ENCODE measurements at places on chromosomes 12 and 14.

GRCh38 chr12:50110127-50110761 is 1.8 kb upstream of the COX14 start:
- no peak for DNase-seq

DNA sequence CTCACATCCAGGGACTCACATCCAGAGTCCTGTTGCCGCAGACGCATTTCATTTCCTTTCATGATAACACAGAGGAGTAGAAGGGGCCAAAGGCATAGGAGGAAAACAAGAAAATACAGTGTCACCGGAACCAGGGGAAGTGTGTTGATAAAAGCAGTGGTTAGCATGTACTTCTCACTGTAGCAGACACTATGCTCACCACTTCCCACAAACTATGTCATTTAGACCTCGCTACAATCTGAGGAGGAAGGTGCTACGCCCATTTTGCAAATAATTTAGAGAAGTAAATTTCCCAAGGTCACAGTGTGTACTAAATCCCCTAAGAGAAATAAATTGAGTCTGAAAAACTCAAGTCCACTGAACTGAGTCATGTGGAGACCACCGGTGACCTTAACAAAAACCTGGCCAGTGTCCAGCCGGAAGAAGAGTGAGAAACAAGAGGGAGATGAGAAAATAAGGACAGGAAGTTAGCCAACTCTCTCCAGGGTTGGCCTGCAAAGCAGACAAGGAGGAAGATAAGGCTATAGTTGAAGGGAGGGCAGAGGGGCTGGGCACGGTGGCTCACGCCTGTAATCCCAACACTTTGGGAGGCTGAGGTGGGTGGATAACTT is 25.8 kb upstream of the TMCC3 start:
- peak; percentile 28 for DNase-seq

DNA sequence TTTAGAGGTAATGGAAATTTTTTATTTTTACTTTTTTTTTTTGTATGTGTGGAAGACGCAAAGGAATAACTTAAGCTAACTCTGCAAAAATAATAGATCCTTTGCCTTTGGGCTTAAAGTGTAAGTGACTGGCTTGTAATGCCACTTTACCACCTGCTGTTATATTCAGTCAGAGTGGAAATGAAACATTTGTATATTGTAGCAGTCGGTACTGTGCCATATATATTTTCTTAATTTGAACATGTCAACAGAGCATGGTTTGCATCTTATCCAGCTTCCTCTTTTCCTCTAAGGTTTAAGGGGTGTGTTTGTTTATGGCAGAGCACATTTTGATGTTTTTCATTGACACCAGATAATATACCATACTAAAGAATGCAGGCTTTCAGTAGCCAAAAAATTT is 176.6 kb downstream of the TRHDE start:
- DNase-seq = no peak

DNA sequence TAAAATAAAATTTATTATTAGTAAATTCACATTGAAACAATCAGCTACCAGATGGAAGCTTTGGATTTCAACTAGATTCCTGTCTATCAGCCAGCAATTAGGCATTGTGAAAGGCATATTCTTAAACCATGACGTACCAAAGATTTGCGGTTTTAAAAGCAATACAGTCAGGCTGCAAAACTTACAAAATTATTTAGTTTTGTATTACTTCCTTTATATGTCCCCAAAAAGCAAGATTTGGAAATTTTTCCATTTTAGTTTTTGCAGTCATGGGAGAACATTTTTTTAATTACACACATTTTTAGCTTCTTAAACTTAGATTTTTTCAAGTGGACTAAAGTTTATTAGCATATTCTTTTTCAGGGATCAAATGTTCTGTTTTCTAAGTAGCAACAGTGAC is 225.0 kb upstream of the KITLG start:
- DNase-seq = no peak

DNA sequence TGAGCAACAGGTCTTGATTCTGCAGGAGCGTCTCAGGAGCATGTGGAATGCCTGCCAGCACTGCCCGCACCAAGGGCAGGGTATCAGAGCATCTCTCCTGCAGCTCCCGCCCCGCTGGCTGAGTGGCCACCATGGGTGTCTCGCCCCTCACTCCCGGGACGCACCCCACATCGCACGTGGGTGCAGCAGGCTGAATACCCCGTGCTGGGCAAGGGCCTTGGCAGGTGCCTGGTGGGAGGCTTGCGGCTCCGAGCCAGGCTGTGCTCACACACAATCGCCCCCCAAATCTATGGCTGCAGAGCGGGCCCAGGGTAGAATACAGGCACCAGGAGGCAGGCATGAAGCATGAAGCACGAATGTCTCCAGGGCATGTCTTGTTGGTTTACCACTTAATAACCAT is 103.9 kb upstream of the TMEM132D start:
- no peak for DNase-seq

DNA sequence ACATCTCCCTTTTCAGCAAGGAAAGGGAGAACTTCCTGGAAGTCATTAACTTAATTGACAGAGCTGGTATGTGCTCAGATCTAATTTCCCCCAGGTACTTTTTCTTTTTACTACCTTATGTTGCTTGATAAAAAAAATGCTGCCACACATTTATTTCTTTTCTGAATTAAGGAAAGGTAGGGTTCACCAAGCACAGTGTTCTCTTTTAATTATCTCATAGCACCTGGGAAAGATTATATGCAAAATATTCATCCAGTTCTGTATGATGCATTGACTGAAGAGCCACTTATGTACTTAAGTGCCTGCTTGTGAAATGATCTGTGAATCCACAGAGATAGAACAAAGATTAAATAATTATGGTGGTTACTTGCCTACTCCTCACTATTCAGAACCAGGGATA is 25.1 kb downstream of the KCNC2 start:
- DNase-seq = no peak

GRCh38 chr12:105453316-105453715 is 122.8 kb downstream of the C12orf75 start:
- no peak for DNase-seq

- DNase-seq = no peak
These were observed 1.8 kb upstream of the OR4K2 start for GRCh38 chr14:19873178-19873577.

- peak; percentile 21 for DNase-seq
These were observed 57.6 kb upstream of the BEGAIN start for GRCh38 chr14:100644784-100645183.

- DNase-seq = peak; percentile 45
These were observed 17.5 kb downstream of the NIN start for GRCh38 chr14:50813544-50813863.

DNA sequence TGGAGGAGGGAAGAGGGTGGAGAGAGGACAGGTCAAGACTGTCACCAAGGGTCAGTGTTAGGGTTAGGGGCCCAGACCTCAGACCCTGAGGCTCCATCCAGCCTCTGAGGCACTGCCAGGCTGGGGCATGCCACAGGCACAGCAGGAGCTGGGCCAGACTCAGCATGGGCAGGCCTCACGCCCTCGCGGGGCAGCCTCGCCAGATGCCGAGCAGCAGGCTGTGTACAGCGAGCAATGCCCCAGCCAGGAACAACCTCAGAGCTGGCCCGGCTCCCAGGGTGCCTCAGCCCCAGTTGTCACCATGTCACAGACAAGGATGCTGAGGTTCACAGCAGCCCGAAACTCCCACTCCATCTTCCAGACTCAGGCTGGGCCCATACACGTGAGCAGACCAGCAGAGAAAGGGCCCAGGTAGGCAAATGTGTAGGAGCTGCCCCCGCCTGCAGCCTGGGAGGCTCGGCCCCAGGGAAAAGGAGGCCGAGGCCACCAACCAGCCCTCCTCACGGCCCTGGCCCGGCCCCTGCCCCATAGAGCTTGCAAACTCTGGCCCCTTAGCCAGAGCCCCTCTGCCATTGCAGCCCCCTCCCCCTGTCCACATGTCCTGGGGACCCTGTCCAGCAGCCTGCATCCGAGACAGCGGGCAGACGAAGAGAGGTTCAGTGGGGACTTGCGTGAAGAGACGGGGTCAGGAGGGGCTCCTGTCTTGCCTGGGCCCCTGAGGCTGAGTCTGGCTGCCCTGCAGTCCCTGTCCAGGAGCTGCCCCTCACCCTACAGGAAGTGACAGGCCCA is 7.5 kb downstream of the C14orf180 start:
- no peak for DNase-seq

- peak; percentile 16 for DNase-seq
These were observed 25.0 kb downstream of the IFT81 start for GRCh38 chr12:110149086-110149660.

DNA sequence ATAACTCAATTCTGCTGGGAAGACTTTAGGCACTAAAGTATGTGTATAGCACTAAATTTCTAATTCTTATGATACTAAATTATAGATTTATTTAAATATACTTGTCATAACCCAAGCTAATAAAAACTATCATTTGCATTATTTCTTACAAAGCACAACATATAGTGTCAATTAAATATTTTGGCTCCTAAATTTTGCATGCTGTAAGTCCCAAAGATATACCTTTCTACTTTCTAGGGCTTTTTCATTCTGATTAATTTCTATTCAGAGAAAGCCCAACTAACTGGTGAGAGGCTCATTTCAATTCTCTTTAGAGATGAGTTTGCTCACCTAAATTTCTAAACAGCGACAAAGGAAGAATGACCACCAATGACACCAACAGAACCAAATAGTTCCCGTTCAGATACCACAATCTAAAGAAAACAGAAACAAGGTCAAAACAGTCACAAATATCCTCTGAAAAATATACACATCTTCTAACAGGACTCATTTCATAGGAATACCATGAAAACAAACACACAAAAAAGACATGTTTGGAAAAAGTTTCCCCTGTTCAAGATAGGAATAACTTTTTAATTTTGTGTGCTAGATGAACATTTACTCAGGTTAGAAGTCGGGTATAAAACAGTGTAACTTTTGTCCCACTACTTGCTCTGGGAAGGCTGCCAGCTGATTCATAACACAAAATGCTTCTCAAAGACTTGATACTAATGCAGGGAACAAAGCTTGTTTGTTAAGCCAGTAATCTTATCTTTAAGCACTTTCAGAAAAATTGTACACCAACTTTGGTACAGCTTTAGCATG is 7.6 kb downstream of the SLC38A2 start:
- DNase-seq = no peak

DNA sequence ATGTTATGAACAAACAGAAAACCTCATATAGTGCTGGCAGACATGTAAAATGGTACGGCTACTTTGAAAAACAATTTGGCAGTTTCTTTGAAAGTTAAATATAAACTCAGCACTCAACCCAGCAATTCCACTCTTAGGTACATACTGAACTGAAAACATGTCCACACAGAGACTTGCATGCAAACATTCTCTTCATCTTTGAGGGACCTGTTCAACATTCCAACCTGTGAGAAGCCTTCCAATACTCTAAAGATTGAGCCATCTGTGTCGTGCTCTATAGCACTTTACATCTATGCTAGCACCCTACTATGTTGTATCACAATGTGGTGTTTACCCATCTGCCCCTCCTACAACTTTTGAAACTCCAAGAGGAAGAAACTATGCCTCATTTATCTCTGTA is 79.3 kb downstream of the DNAI7 start:
- DNase-seq = no peak

GRCh38 chr12:124453419-124454351 is 113.7 kb downstream of the NCOR2 start:
- peak; percentile 92 for DNase-seq

- DNase-seq = no peak
These were observed 63.5 kb downstream of the FRMD6 start for GRCh38 chr14:51715250-51715649.

DNA sequence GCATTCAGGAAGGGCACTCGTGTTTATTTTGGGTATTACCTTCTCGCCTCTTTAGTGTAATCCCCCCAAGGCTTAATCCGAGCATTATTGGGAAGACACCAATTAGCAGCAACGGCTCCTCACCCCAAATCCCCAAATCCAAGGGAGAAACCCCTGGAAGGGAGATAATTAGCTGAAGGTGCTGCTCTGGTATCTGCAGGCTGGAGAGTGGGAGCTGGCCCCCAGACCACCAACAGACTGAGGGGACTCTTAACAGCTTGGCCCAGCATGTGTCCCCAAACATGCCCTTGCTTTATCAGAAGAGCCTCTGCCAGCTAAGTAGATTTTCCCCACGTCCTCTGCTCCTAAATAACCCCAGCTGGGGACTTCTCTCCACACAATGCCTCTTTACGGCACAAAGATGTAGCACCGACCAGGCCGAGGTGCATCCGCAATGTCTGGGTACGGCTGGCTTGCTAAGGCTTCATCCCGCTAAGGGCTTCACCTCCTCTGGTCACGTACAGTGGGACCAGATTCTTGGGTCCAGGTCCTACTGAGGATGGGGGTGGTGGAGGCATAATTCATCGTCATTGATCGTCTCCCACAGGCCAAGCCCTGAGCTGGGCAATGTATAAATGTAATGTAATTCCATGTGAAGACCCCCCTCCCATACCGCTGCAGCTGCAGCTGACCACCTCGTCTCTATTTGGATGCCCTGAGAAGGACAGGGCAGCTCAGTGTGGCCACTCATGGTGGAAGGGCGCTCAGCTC is 123.7 kb upstream of the GSC start:
- no peak for DNase-seq

- no peak for DNase-seq
These were observed 104.9 kb upstream of the FSCB start for GRCh38 chr14:44612002-44612401.

DNA sequence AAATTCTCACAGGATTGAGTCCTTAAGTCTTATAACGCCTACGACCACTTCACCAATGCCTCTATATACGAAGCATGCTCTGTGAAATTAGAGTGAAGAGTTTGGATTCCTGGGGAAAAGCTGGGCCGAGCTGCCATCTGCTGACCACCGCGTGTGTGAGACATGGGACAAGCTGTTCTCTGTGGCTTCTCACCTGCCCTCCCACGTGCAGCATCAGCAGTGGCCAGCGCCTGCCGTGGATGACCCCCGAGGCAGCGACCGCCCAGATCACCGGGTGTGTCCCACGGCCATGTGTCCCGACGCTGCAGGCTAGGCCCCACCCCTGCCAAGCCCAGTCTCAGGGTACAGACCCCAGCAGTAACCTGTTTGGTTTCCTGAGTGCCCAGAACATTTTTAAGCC is 21.6 kb upstream of the GOLGA3 start:
- DNase-seq = no peak

DNA sequence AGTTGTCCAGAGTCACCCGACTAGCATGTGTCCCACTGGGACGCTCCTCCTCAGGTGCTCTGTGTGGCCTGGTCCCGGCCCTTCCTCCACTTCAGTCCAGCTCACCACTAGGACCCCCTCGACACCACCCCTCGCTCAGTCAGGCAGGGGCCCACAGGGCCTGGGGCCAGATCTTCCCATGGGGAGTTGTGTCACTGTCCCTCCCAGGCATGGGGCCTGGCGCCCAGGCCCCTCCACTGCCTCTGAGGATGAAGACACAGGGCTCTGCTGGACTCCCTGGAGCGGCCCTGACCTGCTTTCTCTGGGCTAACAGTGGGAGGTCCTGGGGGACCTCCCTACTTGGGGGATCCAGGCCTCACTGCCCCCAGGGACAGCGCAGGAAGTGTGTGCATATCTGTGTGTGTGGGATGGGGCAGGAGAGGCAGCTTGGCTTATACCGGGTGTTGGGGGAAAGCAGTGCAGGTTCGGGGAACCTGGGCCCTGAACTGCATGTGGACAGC is 43.8 kb downstream of the KRT80 start:
- DNase-seq = no peak

GRCh38 chr12:56629459-56630179 is 507 bp downstream of the BAZ2A start:
- no peak for DNase-seq

- peak; percentile 92 for DNase-seq
These were observed 226.1 kb downstream of the CHST11 start for GRCh38 chr12:104682790-104683279.

GRCh38 chr14:93688239-93688666 is 100.0 kb downstream of the PRIMA1 start:
- no peak for DNase-seq
